ENCODE measurements at places on chromosomes 13 and 19.
A peak's percentile ranks its signal among the peaks of the same experiment; 100 is the strongest.

DNA sequence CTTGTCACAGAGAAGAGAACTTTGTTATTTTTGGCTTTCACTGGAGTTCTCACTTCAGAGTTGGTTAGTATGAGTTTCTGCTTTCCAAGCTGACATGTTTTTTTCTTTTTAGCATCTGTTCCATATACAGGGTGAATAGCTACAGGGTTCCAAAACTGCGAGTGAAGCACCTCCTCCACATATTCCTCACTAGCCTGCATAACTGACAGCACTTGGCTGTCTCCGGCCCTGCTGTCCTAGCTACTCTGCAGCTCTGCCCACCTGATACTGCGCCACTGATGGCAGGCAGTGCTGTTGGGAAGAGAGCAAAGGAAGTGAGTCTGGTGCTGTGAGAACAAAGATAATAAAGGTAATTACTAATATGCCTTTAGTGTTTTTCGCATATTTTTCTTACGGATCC is 6.8 kb downstream of the ATP8A2 start:
- no peak for DNase-seq

GRCh38 chr13:113963376-113963775 is 10.5 kb downstream of the C13orf46 start:
- no peak for DNase-seq

DNA sequence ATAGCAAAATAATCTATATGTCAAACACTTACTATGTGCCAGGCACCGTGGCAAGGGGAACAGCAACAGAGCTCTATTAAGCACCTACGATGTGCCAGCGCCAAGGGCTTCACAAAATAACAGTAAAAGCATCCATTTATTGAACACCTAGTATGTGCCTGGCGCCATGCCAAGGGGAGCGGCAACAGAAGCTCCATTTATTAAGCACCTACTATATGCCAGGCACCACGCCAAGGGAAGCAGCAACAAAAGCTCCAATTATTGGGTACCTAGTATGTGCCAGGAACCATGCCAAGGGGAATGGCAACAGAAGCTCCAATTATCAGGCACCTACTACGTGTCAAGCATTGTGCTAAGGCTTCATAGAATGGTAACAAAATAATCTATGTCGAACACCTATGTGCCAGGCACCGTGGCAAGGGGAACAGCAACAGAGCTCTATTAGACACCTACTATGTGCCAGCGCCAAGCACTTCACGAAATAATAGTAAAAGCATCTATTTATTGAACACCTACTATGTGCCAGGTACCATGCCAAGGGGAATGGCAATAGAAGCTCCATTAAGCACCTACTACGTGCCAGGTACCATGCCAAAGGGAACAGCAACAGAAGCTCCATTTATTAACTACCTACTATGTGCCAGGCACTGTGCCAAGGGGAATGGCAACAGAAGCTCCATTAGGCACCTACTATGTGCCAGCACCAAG is 107.7 kb downstream of the PTPRS start:
- no peak for DNase-seq

DNA sequence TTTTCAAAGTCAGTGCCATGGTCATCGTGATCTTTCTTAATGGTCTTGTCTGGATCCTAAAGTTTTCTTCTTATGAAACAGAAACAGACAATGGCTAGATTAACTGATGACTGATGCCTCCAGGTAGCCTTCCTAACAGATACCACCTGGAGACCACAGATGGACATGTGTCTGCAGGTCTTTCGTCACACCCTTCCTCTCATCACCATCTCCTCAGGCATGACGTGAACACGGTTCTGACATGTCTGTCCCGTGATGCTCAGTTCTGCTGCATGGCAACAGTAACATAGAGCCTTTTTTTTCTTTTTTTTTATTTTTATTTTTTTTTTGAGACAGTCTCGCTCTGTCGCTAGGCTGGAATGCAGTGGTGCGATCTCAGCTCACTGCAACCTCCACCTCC is 13.1 kb upstream of the LAMP1 start:
- no peak for DNase-seq

GRCh38 chr19:38360839-38361631 is 13.3 kb upstream of the PSMD8 start:
- no peak for DNase-seq

- DNase-seq = no peak
Measured at GRCh38 chr19:19040417-19040816, 7.0 kb downstream of the ARMC6 start.

- no peak for DNase-seq
Measured at GRCh38 chr19:5131506-5132205, 162.7 kb downstream of the KDM4B start.

GRCh38 chr19:51148580-51148979 is 6.5 kb downstream of the SIGLEC7 start:
- no peak for DNase-seq

- no peak for DNase-seq
Measured at GRCh38 chr13:41608111-41608838, 150.9 kb downstream of the RGCC start.

GRCh38 chr19:47503826-47504150 is 11.1 kb downstream of the NAPA start:
- no peak for DNase-seq

DNA sequence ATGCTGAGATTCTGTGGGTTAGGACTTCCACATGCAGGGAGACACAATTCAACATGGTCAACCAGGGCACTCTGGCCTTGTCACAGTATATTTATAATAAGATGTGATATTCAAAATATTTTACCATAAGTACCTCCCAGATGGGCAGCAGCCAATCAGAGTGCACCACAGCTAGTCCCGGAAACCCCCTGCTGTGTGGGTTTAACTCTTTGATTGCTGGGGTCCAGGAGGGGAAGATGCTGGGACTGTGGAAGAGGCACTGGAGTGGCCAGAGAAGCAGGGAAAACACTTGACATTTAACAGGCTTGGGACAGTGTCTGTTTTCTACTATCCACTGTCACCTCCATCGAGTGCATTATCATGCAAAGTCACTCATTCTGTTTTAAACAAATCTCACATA is 99.0 kb downstream of the MBNL2 start:
- no peak for DNase-seq

- DNase-seq = no peak
Measured at GRCh38 chr19:18669524-18669817, 14.0 kb upstream of the CRTC1 start.

DNA sequence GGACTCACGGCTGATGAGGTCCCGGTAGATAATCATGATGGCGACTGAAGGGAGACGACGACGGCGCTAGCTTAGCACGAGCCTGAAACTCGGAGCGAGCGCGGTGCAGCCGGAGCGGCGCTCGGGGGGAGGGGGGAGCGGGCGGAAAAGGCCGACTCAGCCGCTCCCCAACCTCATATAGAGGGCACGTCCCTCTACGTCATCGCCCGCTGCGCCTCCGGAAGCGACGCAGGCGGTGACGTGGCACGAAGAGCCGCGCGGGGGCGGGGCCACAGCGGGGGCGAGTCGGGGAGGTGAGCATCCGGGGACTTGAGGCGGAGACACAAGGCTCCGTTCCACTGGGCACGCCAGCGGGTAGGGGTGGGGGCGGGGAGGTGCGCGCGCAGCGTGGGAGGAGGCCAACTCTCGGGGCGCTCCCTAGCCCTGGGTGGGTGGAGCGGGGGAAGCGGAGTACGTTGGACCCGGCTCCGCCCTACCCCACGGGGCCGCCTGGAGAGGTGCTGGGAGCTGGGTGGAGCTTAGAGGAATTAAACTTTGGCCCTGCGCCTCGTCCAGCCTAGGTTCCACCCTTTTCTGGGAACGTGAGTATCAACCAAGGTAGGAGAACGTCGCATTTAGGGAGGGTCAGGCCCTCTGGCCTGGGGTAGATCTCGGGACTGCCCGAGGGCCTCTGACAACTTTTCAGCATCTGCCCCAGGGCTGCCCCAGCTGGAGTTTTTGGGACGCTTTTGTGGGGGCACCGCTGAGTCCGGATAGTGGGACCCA is at the start of gene TPT1:
TSS of gene TPT1 (minus strand) at position 150 of the 765 bp plus-strand sequence. CDS start at position 36, 114 bp downstream.
- DNase-seq = peak; percentile 97

DNA sequence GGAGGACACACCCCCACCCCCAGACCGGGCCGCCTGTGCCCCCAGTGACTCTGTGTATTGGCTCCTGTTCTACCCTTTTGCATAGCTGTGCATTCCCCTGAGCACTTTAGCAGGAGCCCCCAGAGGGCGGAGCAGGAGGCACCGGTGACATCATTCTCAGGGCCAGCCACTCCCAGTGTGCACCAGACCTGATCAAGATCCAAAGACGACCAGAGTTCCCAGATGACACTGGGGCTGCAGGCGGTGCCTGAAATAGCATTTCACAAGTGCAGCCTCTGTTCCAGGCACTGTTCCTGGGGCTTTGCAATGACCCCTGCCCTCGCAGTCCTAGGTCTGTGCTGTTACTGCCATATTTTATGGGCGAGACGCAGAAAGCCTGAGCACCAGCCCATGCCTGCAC is 14.5 kb upstream of the PTPRS start:
- no peak for DNase-seq

DNA sequence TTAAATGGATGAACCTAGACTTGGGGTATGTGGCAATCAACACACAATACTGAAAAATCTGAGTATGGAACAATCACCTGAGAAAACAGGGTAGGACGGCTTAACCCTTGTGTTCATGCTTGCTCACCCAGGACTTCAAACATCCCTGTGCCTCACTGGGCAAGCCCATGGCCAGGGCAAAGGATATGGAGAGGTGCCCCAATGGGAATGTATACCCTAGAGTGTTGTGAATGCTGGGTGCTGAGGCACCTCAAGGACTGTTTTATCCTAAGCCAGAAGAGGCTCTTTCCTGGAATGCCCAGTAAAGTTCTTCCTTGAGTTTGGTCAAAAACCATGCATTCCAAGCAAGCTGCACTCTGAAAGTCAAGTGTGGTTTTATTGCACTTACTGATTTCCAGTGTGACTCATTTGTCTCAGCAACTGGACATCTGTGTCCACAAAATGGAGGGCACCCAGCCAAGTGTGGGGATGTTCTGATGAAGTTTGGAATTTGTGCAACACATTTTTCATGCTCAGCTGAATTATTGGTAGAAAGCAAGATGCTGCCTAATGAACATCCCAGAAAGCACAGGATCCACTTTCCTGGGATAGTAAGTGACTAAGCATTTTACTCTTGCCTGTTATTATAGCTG is 531.3 kb downstream of the RFC3 start:
- DNase-seq = no peak

GRCh38 chr19:813219-814151 is 8.3 kb downstream of the PLPPR3 start:
- no peak for DNase-seq

DNA sequence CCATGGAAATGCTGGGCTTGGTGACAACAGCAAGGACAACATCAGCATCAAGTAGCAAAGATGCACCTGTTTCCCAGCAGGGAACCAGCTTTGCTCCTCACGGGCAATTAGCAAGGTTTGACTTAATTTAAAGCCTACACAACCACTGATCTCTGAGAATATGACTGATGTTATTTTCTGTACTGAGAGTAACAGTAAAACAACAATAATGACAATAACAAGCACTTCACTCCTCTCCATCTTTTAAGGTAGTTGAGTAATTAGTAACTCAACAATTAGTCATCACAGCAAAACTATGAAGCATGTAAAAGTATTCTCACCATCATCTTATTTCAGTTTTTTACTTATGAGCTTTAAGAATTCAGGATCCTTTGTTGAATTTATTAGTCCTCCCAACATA is 37.3 kb downstream of the ENOX1 start:
- no peak for DNase-seq

GRCh38 chr19:1041272-1041834 is 1.4 kb downstream of the ABCA7 start:
- no peak for DNase-seq

DNA sequence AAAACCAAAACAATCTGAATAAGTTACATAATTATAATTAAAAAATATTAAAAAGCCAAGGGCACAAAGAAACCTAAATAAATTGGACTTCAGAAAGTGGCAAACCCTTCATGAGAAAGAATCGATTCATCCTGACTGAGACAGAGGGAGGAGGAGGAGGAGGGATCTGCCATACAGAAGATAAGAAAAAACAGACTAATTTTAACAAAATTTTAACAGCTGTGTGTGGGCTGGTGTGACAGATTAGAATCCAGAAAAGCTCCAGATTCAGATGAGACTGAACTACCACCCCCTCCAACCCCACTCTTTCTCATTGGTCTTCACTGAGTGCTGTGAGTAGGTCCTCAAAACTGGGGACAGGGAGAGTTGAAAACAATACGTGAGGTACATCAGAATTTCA is 111.5 kb upstream of the HTR2A start:
- no peak for DNase-seq

GRCh38 chr19:41328842-41329225 is 18.9 kb downstream of the CCDC97 start:
- DNase-seq = no peak

- no peak for DNase-seq
Measured at GRCh38 chr13:40039061-40039460, 383.6 kb downstream of the COG6 start.

- no peak for DNase-seq
Measured at GRCh38 chr19:48940902-48941301, 7.4 kb downstream of the DHDH start.

DNA sequence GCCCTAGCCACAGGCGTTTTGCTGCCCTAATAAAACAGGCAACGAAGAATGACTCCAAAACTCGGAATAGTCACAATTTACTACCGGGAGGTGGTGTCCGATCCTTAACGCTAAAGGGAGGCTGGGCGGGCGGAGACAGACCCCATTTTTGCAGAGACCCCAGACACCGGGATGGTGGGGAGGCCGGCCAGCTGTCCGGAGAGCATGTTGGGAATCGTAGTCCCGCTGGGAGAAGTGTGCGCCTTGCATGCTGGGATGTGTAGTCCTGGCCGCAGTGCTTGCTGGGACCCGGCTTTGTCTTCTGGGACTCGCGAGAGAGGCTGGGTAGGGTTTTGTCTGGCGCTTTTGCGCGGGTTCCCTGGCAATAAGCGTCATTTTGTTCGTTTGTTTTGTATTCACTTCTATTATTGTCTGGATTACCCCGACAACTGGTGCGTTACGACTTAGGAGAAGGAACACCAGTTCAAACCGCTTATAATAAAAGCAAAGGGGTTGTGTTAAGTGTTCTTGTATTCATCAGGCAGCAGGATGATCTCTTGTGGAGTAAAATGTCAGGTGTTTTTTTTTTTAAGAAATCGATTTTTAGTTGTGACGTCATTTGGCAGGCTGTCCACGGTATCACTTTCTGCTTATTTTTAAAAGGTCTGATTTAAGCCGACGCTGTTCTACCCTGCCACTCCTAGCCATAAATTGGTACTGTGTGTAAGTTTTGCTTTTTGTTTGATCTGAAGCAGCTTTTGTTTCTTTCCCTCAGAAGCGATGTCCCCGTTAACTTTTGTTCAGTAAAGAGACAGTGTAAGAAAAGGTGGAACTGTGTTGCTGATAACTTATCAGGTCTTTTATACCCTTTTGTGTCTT is 676 bp upstream of the HSPH1 start:
- DNase-seq = peak; percentile 97

DNA sequence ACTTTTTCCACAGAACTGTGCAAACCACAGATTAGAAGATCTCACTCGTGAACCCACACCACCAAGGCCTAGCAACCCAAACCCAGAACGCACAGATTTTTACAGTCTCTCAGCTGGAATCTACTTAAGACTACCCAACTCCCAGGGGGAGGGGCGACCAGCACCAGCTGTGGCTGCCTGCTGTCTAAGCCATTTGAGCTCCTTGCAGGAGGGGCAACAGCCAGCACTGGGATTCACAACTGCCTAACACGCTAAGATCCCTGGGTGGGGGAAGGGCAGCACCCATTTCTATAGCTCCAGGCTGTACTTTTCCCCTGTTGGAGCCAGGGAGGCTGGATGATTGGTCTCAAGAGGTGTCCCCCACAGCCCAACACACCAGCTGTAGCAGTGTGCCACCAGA is 368.8 kb downstream of the SUCLA2 start:
- no peak for DNase-seq

Measured in HAP-1 (cell line).